Chondrocyte (in vitro differentiated cells): ENCODE measurements at places on chromosomes 16 and 17. TPM values are rescaled to one million over a fixed set of nuclear protein-coding genes. Genes with fewer than 3 reads are reported as not detected.

DNA sequence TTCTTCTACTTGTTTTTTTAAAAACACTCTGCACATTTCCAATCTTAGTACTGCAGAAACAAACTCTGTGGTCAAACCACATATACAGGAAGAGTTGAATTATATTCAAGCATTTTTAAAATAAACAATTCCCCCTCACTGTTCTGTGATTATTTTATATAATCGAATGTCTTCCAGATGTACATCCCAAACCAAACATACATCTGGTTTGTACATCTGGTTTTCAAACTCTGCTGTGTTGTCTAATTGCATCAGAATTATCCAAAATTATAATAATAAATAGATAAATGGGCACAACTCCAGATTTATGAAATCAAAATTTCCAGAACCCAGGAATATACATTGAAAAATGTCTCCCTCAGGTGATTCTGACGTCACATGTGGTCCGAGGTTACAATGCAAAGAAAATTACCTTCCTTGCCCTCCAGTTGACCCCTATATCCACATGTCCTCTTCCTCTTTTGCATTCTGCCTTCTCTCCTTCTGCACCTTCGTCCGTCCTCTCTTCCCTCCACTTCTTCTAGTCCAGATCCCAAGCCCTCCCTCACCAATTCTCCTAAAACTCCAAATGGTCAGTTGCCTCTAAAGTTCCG is 13.3 kb upstream of the CCDC144A start:
- no peak for DNase-seq

RAC3 gene
- total RNA-seq, result 14.9 to 32.7 TPM (median 32.3 TPM) in 3 replicates

GRCh38 chr16:181565-182021 is 1.3 kb downstream of the HBQ1 start:
- no peak for DNase-seq

AIPL1 gene
- not detected in 3 replicates for total RNA-seq

SMYD4 gene
- total RNA-seq, result 8.4 to 12.4 TPM (median 10.7 TPM) in 3 replicates

KRTAP1-1 gene
- total RNA-seq, result not detected in 3 replicates
